ENCODE measurements at places on chromosomes 5 and 9.

- no peak for DNase-seq
Observed at GRCh38 chr9:79152306-79152705, 419.5 kb upstream of the TLE4 start.

DNA sequence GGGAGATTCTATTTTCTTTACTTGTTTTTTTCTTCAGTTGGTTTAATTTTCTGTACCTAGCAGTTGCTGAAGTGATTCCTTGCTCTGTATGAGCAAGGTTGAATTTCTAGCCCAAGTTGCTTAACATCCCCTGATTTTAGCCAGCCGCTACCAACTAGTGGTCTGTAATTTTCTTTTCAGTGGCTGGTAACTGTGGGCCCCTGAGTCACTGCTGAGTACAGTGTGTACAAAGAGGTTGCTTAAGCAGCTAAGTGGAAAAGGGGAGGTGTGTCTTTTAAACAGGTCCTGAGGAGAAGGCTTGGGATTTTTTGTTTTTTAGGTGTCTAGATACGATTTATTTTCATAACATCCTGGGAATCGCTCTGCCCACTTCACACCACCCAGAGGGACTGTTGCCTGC is 254.7 kb downstream of the NR3C1 start:
- DNase-seq = no peak

DNA sequence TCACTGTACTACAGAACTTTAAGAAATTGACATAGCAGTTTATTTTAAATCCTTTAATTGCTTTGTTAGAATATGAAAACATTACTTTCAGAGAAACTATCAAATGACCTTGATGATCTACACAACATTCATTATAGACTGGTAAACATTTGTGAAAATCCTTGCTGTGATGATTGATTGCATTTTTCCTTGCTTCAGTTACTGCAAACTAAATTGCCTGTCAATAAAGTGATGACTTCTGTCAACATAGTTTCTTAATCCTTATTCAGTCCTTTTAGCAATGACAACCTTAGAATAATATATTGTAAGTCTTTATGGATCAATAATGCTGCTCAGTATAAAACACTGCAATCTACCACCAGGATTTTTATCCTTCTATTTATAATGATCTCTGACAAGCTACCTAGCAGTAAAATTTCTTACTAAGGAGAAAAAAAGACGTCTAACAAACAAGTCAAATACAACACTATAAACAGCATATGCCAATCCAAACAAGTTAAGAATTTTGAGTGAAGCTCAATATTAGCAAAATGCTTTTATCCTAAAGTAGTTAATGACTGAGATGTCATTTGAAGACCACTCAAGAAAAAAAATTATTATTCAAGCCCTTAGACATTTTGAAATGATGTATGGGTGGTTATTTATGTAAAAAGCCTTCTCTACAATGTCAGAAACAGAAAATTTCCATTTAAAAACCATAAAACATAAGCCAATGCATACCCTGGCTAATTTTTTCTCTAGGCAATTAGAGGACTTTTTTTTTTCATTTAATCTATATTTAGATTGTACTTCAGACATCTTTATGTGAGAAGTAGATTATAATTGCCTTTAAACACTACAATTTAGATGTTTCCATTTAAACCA is 105.5 kb downstream of the FBXL17 start:
- no peak for DNase-seq

DNA sequence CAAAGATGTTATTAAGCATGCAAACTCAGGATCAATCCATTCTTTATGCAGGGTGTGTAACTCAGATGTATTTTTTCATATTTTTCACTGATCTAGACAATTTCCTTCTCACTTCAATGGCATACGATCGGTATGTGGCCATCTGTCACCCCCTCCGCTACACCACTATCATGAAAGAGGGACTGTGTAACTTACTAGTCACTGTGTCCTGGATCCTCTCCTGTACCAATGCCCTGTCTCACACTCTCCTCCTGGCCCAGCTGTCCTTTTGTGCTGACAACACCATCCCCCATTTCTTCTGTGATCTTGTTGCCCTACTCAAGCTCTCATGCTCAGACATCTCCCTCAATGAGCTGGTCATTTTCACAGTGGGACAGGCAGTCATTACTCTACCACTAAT is 435 bp downstream of the OR1J4 start:
- no peak for DNase-seq

DNA sequence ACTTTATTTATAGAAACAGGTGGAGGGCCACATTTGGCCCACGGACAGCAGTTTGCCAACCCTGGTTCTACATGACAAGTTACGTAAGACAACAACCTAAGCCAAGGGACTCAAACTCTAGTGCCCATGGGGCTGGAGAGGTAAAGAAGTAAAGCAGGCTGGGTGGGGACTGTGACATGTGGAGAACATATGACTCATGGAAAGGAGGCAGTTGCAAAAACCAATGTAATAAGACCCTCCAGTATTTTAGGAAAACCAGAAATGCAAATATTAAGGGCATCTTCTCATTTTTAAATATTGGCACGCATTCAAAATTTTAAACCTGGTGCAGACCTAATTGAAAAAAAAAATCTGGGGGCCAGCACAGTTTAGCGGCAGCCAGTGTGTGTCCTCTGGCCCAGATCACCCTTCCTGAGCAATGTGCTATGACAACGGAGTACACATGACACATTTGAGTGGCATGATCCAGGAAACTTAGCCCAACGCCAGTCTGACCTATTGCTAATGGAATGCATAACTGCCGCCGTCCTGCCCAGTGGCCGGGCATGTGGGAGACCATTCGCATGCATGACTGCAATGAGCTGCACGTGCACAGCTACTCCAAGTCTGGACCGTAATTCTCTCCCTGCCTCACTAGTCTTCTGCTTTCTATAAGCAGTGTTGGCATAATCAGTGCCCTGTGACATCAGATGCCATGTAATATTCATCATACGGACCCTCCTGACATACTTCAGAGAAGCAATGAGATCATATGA is 97.2 kb downstream of the SH3TC2 start:
- no peak for DNase-seq

DNA sequence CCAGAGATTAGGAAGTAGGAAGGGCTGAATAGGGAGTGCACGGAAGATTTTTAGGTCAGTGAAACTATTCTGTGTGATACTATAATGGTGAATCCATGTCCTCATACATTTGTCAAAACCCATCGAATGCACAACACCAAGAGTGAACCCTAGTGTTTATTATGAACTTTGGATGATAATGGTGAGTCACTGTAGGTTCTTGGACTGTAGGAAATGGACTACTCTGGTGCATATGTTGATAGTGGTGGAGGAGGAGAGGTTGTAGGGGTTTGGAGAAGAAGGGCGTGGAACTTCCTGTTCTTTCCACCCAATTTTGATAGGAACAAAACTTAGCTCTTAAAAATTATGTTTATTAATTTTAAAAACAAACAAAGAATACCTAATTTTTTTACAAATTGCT is 14.3 kb downstream of the CTSL start:
- no peak for DNase-seq

GRCh38 chr5:120817044-120817985 is 353.2 kb downstream of the PRR16 start:
- no peak for DNase-seq

DNA sequence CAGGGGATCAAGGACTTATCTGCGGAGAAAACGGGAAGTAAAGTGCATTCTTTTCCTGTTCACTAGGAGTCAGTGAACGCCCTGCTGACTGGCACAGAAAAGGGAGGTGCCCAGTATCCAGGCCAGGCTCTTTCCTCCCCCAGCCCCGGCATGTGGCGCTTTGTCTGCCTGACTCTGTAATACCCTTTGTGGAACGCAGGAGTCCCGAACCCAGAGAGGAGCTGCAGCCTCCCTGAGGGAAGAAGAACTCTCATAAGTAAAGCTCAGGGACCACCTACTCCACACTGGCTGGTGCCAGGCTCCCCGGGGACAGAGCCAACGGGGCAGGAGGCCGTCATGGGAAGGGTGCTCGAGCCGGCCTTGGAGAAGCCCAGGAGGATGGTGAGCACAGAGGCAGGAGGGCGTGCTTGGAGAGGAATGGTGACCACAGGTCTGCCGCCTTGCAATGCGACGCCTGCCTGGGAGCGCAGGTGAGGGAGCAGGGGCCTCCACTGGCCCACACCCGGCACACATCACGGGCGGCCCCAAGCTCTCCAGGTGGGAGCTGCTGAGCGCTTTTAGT is 31.5 kb downstream of the VAV2 start:
- no peak for DNase-seq

Measured in activated CD4-positive, alpha-beta T cell treated with anti-CD3 and anti-CD28 coated beads for 4 hours (primary cell).